ENCODE measurements at places on chromosomes 7 and 10. TPM values are rescaled to one million over a fixed set of nuclear protein-coding genes. Genes with fewer than 3 reads are reported as not detected.

GRCh38 chr10:64486149-64486548 is 964.9 kb downstream of the REEP3 start:
- DNase-seq, result no peak

- no peak for DNase-seq
Measured at GRCh38 chr7:28520074-28521015, 108.0 kb downstream of the CREB5 start.

DNA sequence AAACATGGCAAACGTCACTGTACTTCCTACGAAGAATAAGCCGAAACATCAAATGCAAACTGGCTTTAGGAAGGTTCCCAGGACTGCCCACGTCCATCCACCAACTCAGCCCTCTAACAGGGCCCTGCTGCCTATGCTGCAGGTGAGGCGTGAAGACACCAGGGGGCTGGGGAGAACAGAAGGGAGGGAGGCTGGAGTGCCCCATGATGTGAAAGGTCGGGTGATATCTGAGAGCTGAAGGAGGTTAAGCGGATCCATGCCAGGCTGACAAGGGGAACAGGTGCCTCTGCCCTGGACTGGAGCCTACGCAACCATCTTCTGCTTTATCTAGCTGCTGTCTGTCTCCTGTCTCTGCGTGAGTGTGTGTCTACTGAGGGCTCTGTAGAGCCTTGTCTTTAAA is 40.2 kb upstream of the ATP6V0A4 start:
- DNase-seq, result no peak

- no peak for DNase-seq
Measured at GRCh38 chr7:130491841-130492522, at the start of gene MEST. TSS of gene MEST (plus strand) at chr7:130492085. CDS start at chr7:130492314, 229 bp downstream.

DNA sequence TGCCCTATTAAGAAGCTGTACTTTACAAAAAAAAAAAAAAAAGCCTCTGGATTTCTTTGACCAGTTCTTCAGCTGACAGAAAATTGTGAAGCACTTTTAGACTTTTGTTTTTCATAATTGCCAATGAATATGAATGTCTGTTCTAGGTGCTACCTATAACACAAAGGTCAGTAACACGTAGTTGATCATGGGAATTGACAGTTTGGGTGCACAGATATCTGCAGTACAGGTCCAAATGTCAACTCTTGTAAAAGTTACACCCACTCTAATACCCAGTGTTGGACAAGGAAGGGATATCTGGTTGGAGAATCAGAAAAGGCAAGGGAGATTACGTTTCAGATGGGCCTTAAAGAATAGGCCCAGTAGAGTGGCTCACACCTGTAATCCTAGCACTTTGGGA is 1.8 kb downstream of the REEP3 start:
- DNase-seq, result no peak

GRCh38 chr10:31678139-31678536 is 250.5 kb downstream of the ARHGAP12 start:
- no peak for DNase-seq

DNA sequence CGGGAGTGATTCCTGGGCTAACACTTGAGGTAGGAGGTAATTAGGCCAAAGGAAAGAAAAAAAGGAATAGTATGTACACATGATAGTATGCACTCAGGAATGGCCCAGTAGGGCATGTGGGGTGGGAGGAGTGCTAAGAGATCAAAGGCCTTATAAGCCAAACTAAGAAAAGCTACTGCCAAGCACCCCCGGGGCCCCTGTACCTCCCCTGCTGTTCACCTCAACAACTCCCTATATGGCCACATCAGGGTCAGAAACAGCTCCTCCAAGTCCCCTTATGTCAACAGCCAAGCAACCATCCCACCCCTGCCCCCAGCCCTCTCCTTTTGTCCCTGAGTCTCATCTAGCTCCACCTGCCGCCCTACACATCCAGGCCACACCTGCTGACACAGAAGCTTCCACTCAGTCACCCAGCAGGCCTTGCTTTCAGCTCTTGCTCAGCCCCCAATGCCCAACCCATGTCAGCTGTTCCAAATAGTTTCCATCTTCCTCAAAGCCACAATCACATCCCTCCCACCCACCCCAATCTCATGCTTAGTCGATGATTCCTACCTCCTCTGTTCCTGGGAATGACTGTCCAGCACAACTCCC is 80.2 kb downstream of the SORBS1 start:
- DNase-seq, result no peak

The COL13A1 gene
- 0.24 TPM for total RNA-seq

Data from Calu3 (cell line).